ENCODE measurements at places on chromosomes 12 and 14.

GRCh38 chr14:93047661-93048060 is 68.1 kb downstream of the ITPK1 start:
- DNase-seq: no peak

DNA sequence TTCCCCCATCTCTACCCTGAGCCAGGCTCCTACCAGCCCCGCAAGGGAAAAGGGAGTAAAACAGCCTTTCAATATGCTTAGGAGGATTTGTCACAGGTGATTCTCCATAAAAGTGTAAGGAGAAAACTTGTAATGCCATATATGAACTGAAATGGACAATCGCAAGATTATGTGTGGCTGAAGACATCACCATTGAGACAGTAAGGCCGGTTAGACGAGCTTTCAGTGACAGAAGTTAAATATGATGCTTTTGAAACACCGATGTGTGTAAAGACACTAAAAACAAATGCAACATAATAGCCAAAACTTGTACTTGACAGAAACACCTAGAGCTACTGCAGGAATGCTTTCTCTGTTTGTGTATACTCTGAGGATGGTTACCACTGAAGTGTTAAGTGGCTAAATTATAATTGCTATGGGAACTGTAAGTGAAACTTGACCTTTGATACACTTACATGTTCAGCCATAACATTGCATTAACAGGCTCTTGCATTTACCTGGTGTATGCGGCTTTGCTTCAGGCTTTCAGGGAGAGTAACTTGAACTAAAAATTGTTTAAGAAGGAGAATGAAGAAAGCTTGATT is 42.3 kb downstream of the FAR2 start:
- DNase-seq: no peak

- no peak for DNase-seq
Measured at GRCh38 chr14:76887191-76887590, 61.0 kb downstream of the LRRC74A start.

- no peak for DNase-seq
Measured at GRCh38 chr12:58117201-58117600, 175.8 kb downstream of the ATP23 start.

DNA sequence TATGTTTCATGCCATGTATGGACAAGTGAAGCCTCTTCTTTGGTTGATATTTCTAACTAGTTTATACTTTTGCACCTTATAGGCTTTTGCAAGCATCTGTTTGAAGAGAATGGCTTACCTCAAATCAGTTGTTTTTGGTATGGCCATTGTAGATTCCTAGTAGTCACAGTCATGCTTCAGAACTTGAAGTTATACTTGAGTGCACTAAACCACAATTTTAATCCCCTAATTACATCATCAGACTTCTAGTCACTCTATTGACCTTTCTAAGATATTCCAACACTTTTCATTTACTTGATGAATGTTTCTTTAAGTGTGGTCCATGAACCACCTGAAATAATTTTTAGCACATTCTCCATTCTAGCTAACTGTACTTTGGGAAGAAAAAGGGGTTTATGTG is 18.6 kb upstream of the KLRB1 start:
- DNase-seq: no peak

DNA sequence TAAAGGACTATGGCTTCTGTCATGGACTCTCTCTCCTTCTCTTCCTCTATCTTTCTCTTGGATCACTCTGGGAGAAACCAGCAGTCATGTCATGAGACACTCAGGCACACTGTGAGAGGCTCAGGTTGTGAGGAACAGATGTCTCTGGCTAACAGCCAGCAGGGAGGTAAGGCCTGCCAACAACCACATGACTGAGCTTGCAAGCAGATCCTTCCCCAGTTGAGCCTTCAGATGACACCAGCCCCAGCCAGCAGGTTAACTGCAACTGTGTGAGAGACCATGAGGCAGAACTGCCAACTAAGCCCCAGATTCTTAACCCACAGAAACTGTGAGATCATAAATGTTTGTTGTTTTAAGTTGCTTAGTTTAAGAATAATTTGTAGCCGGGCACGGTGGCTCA is 90.6 kb downstream of the VCPKMT start:
- no peak for DNase-seq

GRCh38 chr12:42810006-42810405 is 220.5 kb upstream of the PRICKLE1 start:
- DNase-seq: no peak

Measured in stimulated activated CD4-positive, alpha-beta T cell treated with anti-CD3 and anti-CD28 coated beads, Interleukin-4, amount 100 ng/mL, for 1 hour (primary cell).